ENCODE measurements at places on chromosomes 5 and 9.

DNA sequence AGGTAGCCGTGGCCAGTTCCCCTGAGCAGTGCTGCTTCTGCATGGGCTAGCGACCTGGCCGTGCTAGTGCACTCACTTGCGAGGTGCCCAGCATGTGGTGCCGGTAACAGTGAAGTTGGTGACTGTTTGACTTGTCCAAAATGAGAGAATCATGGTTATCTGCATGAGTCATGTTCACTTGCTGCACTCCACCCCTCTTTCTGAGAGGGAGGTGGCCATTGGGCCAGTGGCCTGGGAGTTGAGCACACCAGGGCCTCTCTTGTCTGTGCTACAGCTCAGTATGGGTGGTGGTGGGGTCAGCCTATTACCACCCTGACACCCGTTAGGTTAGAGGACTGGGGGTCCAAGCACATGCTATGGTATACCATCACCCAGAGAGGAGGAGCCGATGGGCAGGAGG is 55.4 kb upstream of the GARNL3 start:
- DNase-seq, result no peak

GRCh38 chr5:89213573-89213972 is 330.6 kb upstream of the MEF2C start:
- DNase-seq, result no peak

- DNase-seq, result no peak
Observed at GRCh38 chr5:58259685-58260152, 200.2 kb downstream of the PLK2 start.

DNA sequence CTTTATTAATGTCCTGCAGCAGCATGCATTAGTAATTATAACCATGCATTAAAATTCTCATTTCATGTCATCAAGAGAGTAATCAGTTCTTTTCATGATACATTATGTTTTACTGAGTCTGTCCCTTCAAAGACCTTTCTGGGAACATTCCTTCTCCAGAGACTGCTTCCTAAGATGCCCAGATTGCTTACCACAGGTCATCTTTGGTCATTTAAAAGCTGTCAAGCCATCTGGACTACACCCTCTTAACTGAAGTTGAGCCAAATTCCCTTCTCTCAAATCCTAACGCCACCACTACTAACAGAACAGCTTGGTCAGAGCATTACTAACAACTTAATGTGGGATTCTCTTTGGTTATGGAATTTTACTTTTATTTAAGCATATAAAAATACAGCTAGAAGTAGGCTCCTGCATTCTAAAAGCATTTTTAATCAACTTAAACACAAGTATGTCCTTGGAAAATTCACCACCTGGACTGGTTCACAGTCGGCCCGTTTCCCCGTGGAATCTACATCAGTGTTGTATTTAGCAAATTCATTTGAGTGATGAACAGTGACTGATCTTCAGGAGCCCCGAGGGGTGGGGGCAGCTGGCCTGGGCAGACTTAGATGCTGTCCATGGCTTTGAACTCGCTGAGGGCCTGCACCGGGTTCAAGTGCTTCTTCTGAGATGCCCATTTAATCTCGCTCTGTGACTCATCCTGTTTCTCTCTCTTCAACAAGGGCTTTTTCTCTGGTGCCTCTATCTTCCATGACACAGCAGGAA is 92.8 kb upstream of the CCDC112 start:
- no peak for DNase-seq

GRCh38 chr9:87578625-87579024 is 81.0 kb downstream of the DAPK1 start:
- no peak for DNase-seq

- no peak for DNase-seq
Observed at GRCh38 chr5:149857499-149857898, 87.1 kb downstream of the PDE6A start.

- no peak for DNase-seq
Observed at GRCh38 chr5:126438267-126438666, 15.1 kb downstream of the GRAMD2B start.

- no peak for DNase-seq
Observed at GRCh38 chr9:124455820-124456219, 5.6 kb downstream of the ADGRD2 start.

DNA sequence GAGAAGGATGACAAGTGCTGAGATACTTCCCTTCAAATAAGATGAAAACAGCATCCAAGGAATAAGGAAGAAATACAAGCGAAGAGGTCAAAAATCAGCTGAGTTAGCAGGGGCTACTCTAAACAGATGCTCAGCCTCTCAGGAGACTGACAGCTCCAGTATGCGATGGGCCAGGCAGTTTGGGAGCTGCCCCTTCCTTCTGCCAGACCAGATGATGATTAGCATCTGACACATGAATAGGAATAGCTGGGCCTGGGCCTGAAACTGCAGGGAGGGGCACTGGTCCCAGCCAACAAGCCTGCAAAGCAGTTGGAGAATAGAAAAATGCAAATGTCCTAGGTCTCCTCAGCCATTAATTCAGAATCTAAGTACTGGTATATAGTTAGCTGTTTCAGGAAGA is 13.1 kb upstream of the MAP3K1 start:
- no peak for DNase-seq

GRCh38 chr9:4537581-4537980 is 47.3 kb downstream of the SLC1A1 start:
- DNase-seq, result no peak

DNA sequence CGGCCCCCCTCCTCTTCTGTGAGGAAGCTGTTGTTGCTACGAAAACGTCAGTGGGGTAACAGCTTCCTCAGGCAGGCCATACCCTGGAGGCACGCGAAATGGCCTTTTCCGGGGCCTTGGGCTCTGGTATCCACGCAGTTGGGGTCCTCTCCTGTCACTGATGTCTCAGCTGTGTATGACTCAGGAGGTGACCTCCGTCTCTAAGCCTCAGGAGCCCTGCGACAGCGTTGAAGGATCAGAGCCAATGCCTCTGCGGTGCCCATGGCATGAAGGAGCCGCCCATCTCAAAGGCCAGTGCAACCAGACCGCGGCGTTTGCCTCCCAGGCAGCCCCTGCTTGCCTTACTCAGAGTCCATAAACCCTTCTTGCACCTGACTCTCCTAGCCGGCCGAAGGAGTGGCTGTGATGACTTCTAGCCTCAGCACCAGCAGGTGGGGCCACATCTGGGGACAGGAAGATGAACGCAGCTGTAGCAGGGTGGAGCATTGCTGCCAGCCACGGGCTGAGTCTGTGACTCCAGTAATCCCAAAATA is 1.0 kb upstream of the MXD3 start:
- DNase-seq, result no peak

DNA sequence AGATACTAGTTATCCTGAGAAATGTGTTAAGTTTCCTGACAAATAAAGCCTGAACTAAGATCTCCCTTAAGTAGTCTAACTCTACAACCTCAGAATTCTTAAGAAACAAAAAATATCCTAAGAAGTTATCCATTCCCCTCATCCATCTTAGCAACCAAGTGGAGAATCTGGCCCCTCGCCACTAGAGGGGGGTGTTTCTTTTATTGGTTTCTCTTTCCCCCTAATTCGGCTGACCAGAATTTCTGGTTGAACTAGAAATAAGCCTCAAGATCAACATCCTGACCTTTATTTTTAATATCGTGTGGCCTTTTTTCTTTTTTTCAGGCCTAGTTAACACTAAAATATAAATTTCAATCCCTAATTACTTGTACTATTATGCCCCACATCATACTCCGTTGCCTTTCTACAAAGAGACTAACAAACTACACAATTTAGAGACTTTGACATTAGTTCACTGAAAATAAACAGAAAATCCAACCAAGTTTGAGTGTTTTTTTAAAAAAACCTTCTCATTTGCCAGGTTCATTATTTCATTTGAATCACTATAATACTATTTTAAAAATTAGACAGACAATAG is 14.3 kb upstream of the NR4A3 start:
- peak; percentile 24 for DNase-seq

DNA sequence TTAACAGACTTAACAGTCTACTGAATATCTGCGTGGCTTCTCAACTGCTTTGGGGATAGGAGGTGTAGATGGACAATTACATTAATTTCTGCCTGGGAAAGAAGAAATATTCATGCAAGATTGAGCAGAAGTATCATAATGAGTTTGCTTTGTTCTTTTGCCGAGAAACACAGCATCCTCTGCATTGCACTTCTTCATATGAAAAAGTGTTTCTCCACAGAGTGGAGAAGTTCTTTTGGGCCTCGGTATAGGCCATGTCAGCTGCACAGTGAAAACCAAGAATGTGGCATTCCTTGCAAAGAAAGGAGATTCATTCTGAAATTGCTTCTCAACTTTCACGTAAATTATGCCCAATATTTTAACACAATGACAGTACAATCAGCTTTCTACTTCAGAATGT is 17.6 kb upstream of the SNX2 start:
- DNase-seq, result no peak

DNA sequence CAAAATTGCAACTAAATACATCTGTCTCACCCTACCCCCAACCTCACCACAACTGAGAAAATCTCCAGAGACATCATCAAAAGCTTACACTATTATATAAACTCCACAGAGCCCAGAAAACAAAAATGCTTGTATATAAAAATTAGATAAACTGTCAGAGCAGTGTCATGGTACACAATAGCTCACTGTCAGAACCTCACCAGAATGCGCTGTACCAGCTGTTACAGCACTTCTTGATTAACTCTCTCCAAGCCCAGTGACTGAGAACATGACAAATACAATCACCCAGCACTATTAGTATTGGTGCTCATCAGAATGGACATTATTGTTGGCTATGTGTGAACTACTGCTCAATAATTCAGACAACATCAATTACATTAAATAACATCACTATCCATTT is 65.7 kb downstream of the ZDHHC21 start:
- DNase-seq, result no peak

GRCh38 chr9:5416953-5417352 is 20.8 kb downstream of the PLGRKT start:
- no peak for DNase-seq

DNA sequence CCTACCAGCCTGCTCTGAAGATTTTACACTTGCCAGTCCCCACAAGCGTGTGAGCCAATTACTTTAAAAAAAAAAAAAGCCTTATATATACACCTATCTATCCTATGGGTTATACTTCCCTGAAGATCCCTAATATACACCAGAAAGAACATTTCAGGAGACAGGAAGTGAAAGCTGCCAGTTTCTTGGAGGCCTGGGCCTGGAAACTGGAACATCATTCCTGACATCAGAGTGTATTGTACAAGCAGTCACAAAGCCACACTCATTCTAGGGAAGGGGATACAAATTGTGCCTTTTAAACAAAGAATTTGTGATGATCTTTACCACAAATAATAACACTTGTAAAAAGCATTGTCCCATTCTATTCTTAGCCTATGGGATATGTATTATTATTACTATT is 98.3 kb upstream of the FBN2 start:
- DNase-seq, result no peak

- DNase-seq, result no peak
Observed at GRCh38 chr5:83026930-83027687, 50.1 kb downstream of the TMEM167A start.

- DNase-seq, result no peak
Observed at GRCh38 chr9:111438541-111439235, 45.5 kb downstream of the ECPAS start.

GRCh38 chr5:137142764-137143605 is 356.1 kb downstream of the SPOCK1 start:
- DNase-seq, result no peak

DNA sequence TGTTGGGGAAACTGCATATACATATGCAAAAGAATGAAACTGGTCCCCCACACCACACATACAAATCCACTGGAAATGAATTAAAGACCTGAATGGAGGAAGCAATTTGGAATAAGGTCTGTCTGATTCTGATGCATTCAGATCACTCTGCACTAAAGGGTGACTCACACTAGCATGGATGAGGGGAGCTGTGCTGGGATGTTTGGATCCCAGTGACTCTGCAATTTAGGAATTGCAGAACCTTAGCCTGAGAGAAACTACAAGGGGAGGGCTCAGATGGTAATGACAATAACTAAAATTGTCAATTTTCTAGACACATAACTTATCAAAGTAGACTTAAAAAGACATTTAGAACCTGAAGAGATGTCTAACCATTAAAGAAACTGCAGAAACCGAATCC is 312.0 kb downstream of the CDK5RAP2 start:
- DNase-seq, result no peak

- no peak for DNase-seq
Observed at GRCh38 chr5:12323637-12324229, 419.5 kb upstream of the CTNND2 start.

GRCh38 chr9:5846501-5846921 is 13.6 kb upstream of the ERMP1 start:
- no peak for DNase-seq

- DNase-seq, result no peak
Observed at GRCh38 chr5:171129308-171129707, 179.7 kb upstream of the TLX3 start.

GRCh38 chr9:1837453-1838084 is 177.6 kb upstream of the SMARCA2 start:
- no peak for DNase-seq

GRCh38 chr5:157478726-157479125 is 18.7 kb downstream of the NIPAL4 start:
- DNase-seq, result no peak

- no peak for DNase-seq
Observed at GRCh38 chr5:151483176-151483575, 35.8 kb downstream of the SLC36A1 start.

- no peak for DNase-seq
Observed at GRCh38 chr5:135012033-135012588, 21.9 kb downstream of the PITX1 start.

DNA sequence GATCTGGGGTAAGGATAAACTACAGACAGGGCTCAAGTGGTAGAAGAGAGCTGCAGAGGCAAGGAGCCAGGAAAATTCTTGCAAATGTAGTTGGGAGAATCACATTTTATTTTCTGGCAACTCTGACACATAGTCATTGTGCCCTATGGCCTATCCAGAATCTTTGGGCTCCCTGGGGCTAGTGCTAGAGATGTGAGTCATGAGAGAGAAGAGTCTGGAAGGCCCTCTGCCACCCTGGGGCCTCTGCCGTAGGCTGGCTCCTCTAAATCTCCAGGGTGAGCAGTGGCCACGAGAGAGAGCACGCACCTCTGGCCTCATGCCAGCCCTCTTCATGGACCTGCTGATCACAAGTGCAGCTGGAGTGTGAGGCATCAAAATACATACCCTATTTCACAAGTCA is 74.3 kb upstream of the SSBP2 start:
- DNase-seq, result peak; percentile 52

GRCh38 chr9:87771316-87772006 is 45.5 kb downstream of the CTSL start:
- no peak for DNase-seq

GRCh38 chr5:45604092-45604491 is 92.1 kb downstream of the HCN1 start:
- DNase-seq, result no peak

- no peak for DNase-seq
Observed at GRCh38 chr9:5110867-5111681, 74.4 kb downstream of the INSL6 start.
